Nucleus accumbens (tissue), 56 donors: ENCODE measurements at places on chromosomes 13 and 19.

GRCh38 chr19:23795462-23795861, 36.8 kb upstream of the ZNF681 start:
- DNase-seq, result no peak

DNA sequence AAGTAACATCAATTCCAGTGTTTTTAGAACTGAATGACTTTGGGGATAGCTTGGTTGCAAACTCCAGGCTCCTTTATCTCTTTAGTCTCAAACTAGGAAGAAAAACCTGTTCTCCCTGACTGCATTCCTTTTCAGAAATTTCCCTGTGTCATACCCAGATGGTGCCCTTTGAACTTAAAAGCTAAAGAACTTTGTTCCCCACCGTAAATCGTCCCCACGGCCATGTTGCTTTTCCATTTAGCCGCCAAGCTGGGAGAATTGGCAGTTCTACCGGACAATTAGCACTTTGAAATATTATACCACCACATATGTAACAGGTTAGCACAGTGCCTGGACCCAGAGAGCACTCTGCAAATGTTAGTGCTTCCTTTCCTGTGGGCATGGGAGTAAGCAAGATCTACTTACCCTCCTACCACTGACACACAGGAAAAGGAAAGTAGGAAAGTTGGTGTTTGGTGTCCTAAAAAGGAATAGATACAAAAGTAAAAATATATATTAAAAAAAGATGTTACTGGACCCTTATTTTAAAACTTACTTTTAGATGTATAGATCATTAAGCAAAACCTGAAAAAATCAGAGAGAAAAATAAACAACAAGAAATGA, 191.9 kb upstream of the MIR17HG start:
- no peak for DNase-seq

DNA sequence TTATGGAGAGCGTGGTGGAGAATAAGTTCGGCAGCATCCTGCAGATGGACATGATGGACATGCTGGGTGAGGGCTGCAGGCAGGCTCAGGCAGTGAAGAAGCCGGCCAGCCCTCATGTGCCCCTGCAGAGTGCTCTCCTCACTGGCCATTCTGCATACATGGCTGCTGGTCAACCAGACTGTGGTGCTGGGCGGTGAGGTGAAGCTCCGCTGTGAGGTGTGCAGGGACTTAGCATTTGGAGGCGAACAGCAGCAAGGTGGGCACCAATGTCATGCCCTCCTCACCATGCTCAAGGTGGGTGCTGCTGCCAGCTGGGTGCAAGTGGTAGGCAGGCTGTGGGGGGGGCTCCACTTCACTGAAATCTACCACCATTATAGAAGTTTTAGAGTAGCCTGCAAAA, 5.7 kb upstream of the ZNF492 start:
- DNase-seq, result no peak

DNA sequence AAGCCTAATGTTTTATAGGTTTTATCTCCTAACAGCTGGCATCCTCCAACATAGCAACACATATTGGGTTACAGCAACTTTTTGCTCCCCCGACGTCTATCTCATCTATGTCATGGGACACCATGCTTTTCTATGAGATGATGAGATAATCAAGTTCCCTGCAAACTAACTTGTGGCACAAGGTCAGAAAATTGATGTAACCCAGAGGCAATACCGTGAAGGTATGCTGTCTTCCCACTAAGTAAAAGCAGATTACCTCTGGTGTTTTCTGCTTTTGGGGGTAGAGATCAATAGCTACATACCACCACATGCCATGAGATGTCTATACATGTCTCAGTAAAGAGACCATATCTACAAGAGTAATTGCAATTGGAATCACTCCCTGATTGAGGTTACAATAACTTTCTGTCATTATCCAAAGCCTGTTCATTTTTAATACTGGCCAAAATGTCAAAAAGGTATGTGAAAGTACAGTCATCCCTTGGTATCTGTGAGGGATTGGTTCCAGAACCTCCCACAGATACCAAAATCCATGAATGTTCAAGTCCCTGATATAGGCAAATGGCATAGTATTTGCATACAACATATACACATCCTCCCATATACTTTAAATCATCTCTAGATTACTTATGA, 131.3 kb downstream of the CYSLTR2 start:
- no peak for DNase-seq

- no peak for DNase-seq
Observed at GRCh38 chr13:60288569-60288968, 108.5 kb upstream of the TDRD3 start.

DNA sequence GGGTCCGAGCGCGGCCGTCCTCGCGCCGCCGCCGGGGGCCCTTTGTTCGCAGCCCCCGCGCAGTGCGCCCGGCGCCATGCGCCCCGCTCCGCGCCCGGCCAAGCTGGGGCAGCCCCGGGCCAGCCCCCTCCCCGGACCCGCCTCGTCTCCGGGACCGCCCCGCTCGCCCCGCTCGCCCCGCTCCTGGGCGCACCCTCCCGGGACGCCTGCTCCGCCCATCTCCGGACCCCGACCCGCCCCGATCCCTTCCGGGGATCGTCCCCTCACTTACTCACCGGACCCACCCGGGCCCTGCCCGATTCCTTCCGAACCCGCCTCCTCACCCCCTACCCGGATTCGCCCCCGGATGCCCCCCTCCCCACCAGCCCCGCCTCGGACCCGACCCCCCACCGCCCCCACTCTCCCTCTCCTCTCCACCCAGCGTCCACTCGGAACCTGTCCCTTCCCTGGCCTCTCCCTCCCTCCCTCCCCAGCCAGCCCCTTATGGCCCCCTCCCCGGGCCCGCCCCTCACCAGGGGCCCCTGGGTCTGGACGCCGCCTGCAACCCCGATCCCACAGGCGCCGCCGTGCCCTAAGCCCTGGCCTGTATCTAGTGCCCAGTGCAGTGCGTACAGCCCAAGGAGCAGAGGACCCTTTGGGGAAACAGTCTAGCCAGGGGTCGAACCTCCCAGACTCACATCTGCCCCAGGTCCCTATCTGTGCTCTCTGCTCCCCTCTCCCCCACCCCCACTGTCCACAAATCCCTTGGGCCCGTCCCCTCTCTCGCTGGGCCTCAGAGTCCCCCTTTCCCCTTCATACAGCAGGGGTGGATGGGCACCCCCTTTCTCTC, at the start of gene CPAMD8:
Gene CPAMD8 (minus strand): TSS at position 105 of the 829 bp plus-strand sequence. CDS start 168 bp downstream, outside the sequence.
- DNase-seq, result no peak

DNA sequence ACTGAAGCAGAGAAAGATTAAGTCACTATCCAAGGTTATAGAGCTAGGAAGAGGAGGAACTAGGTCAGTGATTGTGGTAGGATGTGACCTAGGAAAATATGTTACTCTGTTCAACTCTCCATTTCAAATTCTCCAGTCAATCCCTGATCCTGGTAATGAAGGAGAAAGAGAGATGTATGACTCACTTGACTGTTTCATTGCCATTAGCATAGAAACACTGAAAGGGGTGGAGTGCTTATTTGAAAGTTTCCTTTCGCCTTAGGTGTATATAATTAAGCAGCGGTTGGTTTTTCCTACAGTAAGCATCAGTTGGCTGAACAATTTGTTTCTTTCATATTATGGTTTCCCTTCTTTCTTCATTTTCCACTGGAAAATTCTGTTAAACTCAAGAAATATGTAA, 198.1 kb upstream of the CSNK1A1L start:
- no peak for DNase-seq

- DNase-seq, result no peak
Observed at GRCh38 chr19:29798774-29799497, 12.9 kb upstream of the CCNE1 start.

GRCh38 chr19:50645107-50645506, 4.1 kb upstream of the C19orf81 start:
- DNase-seq, result no peak
